ENCODE measurements at places on chromosomes 2 and 18. TPM values are rescaled to one million over a fixed set of nuclear protein-coding genes. Genes with fewer than 3 reads are reported as not detected.

DNA sequence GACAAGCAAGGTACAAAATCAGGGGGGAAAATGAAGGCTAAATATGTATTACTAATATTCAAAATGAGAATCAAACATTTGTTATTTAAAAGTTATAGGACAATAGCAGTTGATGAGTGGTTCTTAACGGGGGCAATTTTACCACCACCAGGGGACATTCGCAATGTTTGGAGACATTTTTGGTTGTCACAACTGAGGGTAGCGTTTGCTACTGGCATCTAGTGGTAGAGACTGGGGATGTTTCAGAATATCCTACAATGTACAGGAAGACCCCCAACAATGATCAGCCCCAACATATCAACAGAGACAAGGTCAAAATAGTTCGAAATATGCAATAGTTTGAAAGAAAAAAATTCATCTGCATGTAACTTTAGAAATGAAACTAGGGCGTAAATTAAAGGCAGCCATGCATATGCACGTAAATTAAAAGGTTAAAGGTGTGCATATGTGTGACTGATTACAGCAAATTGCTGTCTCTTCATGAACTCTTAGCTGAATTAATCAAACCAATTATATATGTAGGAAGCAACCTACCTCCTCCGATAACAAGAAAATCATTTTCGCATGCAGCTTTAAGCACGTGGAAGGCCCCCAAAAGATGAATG, 61.2 kb upstream of the CUL3 start:
- no peak for ATAC-seq

DNA sequence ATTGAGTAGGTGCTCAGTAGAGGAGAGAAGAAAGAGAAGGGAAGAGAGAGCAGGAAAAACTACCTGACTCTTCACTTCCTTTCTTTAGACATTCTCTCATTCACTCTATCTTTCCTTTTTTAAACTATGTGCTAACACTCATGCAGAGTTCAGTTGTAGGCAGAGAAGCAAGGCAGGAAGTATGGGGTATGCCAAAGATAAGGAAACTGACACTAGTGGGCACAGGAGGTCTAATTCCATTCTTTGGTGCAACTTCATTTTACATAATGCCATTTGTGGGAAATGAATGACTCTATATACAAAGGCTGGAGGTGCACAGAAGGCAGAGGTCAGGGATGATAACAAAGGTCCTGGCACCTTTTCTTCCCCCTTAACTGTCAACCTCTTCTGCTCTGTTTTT, 35.1 kb upstream of the ACVR1 start:
- ATAC-seq, result no peak

DNA sequence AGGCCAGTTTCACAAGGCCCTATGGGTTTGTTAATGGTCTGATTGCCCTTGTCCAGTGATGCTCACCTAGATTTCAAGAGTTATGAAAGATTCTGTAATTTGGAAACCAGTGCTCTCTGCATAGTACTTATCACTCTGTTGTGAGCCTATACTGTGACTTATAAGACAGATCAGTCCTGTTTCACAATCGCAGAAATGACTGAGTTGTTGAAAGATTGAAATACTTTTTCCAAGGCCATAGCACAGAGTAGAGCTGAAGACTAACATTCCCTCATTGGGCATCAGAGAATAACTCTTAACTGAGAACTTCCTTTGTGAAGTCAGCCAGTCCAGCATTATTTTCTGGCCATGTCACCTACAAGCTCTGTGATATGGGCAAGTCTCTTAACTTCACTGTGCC, 44.0 kb downstream of the CCDC85A start:
- no peak for ATAC-seq

Gene RBKS
- 4.5 TPM for total RNA-seq

DNA sequence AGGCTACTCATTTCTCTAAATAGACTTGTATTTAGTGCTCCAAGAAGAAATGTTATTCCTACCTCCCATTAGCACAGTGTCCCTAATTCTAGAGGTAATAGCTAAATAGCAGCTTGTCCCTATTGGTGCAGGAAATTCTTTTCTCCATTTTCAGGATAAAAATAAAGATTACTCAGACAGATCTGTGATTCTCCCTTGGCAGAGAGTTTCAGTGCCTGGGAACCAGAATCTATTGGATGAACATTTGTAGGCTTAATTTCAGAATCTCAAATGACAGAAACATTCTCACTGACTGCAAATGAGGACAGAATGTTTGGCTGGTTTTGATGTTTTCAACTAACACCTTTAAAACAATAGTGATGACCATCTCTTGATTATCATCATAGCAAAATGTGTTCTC, 33.3 kb upstream of the LGALSL start:
- ATAC-seq, result no peak

DNA sequence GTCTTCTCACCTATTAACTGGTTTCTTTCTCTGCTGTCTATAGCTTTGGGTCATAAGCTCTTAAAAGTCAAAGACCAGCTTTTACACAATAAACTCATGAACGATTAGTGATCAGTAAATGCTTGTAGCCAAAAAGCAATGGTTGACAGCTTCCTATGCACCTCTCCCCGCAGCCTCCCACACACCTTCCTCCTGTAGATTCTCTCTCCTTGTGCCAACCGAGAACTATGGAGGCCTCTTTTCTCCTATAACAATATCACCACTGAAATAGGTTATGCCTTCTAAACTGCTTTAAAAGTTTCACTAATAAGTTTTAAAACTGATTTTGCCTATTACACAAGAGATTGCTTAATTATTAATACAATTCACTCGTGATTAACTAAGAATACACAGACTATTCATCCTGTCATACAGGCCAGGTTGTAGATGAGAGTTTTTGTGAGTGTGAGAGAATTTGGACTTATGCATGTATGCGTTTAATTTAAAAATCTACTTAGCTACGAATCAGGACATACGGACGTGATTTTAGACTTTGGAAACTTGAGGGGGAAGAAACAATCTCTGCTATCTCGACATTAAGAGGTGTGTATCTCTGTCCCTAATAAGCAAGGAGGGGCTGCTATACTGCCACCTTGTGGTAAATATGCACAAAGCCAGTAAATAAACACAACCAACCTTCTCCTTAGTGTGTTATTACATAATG, 229.1 kb upstream of the RBBP8 start:
- ATAC-seq, result peak; percentile 75

Gene FTCDNL1
- 1.6 TPM for total RNA-seq

Gene EPB41L3
- 16.3 TPM for total RNA-seq

DNA sequence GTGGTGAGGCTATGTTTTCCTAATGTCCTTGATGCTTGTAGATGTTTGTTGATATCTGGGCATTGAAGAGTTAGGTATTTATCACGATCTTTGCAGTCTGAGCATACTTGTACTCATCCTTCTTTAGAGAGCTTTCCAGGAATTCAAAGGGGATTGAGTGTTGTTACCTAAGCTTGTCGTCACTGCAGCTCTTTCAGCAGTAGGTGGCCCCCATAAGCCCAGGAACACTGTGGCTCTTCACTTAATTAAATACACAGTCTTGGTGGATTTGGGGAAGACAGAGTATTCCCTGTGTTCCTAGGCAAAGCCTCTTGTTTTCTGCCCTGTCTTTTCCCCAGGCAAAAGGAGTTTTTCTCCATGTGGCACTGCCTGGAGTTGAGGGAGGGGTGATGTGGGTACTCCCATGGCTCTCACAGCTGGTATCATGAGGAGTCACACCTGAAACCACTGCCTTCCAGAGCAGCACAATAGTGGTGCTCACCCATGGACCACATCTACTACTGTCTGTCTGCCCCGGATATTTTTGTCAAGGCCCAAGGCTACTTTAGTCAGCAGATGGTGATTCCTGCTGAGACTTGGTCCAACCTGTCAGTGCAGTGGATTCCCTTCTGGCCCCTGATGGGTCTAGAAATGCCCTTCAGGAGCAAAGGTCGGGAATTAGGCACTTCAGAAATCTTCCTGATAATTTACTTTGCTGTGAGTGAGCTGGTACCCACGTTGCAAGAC, 95.7 kb downstream of the GALNT13 start:
- ATAC-seq, result no peak

Gene SLC11A1
- 3.5 TPM for total RNA-seq

GRCh38 chr2:71526975-71527374, 73.6 kb downstream of the DYSF start:
- no peak for ATAC-seq

DNA sequence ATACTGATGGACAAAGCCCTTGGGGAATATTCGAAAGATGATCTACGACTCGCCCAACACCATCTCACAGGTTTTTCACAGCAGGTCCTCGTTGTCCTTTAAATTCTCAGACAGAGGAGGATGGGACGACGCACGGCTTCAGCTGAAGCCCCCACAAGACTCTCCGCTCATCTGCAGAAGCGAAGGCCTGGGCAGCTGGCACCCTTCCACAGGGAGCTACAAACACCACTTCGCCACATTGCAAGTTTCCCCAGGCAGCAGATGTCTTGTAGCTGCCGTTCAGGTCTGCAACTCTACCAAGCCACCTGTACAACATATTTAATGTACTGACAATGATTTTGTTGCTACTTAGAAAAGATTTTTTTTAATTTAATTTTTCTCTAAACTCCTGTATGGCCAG, 642.9 kb downstream of the ZEB2 start:
- no peak for ATAC-seq

- no peak for ATAC-seq
Measured at GRCh38 chr2:235140801-235141081, 188.9 kb downstream of the SH3BP4 start.

Gene ATP8B1
- 37.7 TPM for total RNA-seq

DNA sequence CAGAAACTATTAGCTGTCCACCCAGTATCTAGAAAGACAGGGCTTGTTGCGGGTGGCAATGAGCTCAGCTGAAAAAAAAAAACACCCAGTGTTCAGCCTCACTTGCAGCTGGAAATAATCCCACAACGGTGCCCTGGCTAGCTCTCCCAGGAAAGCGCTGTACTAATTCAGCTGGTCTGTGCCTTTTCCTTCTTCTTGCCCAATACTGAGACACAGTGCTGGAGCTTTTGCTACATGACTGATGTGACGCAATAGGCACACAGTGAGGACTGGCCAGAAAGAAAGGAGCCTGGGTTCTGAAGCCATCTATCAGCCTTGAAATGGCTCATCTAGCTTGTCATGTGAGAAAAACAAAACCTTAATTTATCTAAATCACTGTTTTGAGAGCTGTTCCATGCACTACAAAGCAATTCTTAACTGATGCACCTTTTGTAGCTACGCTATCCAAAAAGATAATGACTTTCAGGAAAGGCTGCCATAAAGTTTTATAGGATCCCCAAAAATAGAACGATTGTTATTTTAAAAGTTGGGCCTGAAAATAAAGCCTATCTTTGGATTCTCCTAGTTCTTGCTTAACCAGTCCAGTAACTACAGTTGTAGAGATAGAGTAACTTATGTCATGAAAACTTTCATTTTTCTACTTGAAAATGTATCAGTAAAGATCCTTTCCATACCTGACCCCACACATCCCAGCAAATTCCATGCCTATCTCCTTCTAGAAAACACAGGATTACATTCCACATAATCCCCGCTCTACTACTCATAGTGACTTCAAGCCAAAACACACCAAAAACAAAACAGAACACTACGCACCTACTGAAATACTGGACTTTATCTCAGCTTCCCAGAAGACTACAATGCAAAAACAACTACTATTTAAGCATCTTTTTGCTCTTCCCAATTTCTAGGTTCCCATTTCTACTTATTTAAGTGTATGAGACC, 15.9 kb downstream of the KIDINS220 start:
- ATAC-seq, result peak; percentile 90

Gene NOSTRIN
- total RNA-seq, result 3.6 TPM

Gene DCDC2C
- total RNA-seq, result not detected

GRCh38 chr2:112074506-112074905, 19.4 kb downstream of the TMEM87B start:
- ATAC-seq, result no peak

DNA sequence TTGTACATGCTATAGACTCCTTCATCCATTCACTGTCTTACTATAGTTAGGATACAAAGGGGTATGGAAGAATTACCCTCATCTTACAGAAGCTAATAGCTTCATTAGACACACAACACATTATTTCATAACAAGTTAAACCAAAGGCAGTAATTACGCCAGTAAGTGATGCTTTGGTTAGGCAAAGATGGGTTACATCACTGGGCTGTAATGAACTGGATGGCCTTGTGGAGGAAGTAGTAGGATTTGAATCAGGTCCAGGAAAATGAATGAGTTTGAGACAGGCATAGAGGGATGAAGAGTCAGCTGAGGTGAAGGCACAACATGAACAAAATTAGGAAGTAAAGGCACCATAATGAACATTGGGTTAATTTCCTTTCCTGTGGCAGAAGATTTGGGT, 80.1 kb downstream of the SOCS6 start:
- ATAC-seq, result peak; percentile 33

Gene SERPINB4
- 418 TPM for total RNA-seq

Gene ITPRIPL1
- total RNA-seq, result 1.8 TPM

DNA sequence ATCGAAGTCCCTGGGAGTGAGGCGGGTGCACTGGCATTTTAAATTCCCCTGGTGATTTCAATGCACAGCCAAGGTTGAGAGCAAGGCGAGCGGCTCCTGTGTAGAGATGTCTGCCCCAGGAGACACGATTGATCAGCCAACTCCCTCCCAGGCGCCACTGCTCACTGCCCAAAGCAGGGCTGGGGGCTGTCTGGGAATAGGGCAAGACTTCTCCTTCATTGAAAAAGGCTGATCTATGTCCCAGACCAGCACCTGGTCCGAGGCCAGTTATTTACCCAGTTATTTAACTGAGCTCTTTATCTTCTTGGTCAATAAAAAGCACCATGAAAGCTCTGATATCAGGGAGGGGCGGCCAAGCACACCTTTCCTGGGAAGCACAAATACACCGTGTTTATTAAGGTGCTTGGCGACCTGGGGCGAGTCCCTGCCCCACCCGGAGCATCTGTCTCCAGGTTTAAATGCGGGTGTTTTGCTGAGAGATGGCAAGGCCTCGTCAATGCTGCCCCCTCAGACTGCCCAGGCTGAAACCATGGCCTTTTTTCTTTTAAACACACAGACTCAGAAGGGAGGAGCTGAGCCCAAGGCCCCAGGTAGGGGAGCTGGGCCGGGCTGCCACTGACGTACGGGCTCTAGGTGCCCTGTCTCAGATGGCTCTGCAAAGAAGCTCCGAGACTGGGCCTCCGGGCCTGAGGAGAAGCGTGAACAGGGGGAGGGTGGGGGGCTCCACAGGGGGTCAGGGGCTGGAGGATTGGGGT, 73.9 kb upstream of the HPCAL1 start:
- ATAC-seq, result no peak

DNA sequence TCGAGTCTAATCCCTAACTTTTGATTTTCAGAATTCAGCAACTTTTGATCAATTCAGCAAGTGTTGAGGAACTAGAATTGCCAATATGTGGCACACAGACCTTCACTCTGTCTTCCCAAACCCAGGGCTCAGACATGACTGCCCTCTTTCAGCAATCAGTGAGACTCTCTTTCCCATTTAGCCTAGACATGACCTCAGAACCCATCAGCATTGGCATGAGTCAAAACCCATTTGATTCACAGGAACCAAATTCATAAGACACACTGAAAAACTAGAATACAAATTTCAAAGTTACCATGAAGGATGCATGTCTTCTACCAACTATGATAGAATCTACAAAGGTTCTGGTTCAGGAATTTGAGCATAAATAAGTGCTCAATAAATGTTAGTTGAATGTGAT, 113.6 kb upstream of the MAP3K20 start:
- ATAC-seq, result no peak
